ENCODE measurements at places on chromosomes 1 and 21. TPM values are rescaled to one million over a fixed set of nuclear protein-coding genes. Genes with fewer than 3 reads are reported as not detected.

The CHI3L2 gene
- 0.79 TPM for total RNA-seq

The COL11A1 gene
- total RNA-seq = 0.88 TPM

The WNT9A gene
- total RNA-seq = 8.5 TPM

The MANEAL gene
- total RNA-seq = 25.5 TPM

The PIGR gene
- not detected for total RNA-seq

The TRPM2 gene
- 8.0 TPM for total RNA-seq

The GBP6 gene
- total RNA-seq = not detected

The TFAP2E gene
- 0.56 TPM for total RNA-seq

The NTMT2 gene
- total RNA-seq = not detected

The RABGAP1L gene
- 6.2 TPM for total RNA-seq

The ELAVL4 gene
- not detected for total RNA-seq

The PRSS38 gene
- not detected for total RNA-seq

The SH2D2A gene
- 3.9 TPM for total RNA-seq

The AMY2A gene
- total RNA-seq = not detected

The CFHR1 gene
- total RNA-seq = not detected

The DSTYK gene
- total RNA-seq = 7.8 TPM

The C1QB gene
- not detected for total RNA-seq

The RPAP2 gene
- total RNA-seq = 11.3 TPM

The SELP gene
- not detected for total RNA-seq

The OR2L3 gene
- not detected for total RNA-seq

The AADACL4 gene
- not detected for total RNA-seq

The ANKRD65 gene
- not detected for total RNA-seq

The CDCA8 gene
- 47.7 TPM for total RNA-seq

The SELL gene
- total RNA-seq = 0.15 TPM

The CATSPERE gene
- not detected for total RNA-seq

The DIRAS3 gene
- 1.0 TPM for total RNA-seq

The COL8A2 gene
- total RNA-seq = 0.15 TPM

The LSS gene
- total RNA-seq = 15.6 TPM

The CLDN8 gene
- not detected for total RNA-seq

The ZNF436 gene
- total RNA-seq = 5.6 TPM

The MAP3K21 gene
- 10.5 TPM for total RNA-seq

The TRIM67 gene
- total RNA-seq = 0.09 TPM

The FCRL5 gene
- not detected for total RNA-seq

The HSPB7 gene
- total RNA-seq = 0.11 TPM

The USF1 gene
- total RNA-seq = 56.7 TPM

The GNG12 gene
- total RNA-seq = 66.8 TPM

The PTPN22 gene
- not detected for total RNA-seq

The ADGRB2 gene
- 6.1 TPM for total RNA-seq

The KRTAP11-1 gene
- total RNA-seq = not detected

The S100A5 gene
- 1.3 TPM for total RNA-seq

The DNAI4 gene
- 0.39 TPM for total RNA-seq

The ANGPTL1 gene
- total RNA-seq = not detected

The RSPO1 gene
- 0.12 TPM for total RNA-seq

The PAX7 gene
- 0.56 TPM for total RNA-seq

The SPATA45 gene
- not detected for total RNA-seq

The NTRK1 gene
- total RNA-seq = not detected

The VASH2 gene
- total RNA-seq = 3.4 TPM

The MSH4 gene
- not detected for total RNA-seq

The PDZK1 gene
- total RNA-seq = 1.2 TPM

The GPBP1L1 gene
- total RNA-seq = 30.3 TPM

The KLF17 gene
- total RNA-seq = 0.67 TPM

The UTP25 gene
- total RNA-seq = 9.7 TPM

The FHAD1 gene
- total RNA-seq = 0.29 TPM
